ENCODE measurements at places on chromosomes 7 and 10.

DNA sequence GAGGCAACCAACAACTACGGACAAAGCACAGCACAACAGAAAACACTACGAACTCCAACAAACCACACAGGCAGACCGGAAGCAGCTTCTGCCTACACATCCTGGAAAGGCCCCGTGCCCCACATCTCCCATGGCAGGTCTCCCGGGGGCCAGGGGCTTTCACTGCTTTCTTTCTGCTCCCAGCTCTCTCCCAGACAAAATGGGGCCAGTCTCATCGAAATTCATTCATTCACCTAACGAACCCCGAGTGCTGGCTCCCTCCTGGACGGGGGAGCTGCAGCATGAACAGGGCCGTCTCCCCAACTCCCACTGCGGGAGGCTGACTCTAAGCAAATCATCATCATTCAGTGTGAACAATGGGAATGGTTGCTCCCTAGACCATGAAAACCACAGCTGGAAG, 47.6 kb upstream of the NANOS1 start:
- DNase-seq, result no peak

DNA sequence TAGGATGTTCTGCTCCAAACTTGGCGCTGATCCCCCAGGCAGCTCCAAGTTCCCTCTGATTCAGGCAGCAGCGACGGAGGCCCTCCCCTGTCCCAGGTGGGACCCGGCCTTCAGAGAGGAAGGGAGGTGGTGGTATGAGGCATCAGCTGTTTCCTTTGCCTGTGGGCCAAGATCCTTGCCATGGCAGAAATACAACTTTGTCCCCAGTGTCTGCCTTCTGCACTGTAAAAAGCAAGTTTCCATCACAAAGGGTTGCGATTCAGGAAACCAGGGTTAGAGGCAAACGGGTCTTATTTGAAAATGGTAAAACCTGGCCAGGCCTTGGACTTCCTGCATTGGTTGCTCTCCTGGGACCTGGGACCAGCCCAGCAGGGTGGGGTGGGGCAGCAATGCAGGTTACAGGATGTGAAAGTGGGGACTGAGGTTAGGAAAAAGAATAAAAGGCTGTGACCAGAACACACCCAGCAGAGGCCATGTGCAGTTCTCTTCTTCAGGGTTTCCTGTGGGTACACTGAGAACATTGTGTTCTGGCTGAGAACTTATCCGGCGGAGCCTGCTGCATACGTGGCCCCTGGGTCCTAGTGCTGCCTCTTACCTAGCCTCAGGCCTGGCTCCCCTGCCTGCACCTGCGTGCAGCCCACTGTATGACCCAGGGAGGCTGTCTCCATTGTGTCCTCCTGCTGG, 25.1 kb upstream of the DDIT4 start:
- peak; percentile 87 for DNase-seq

GRCh38 chr7:26735976-26736600, 128.3 kb downstream of the SKAP2 start:
- no peak for DNase-seq

- DNase-seq, result no peak
These were observed 17.6 kb downstream of the PTN start for GRCh38 chr7:137325927-137326326.

GRCh38 chr7:25565949-25566348, 337.7 kb upstream of the NPVF start:
- no peak for DNase-seq

DNA sequence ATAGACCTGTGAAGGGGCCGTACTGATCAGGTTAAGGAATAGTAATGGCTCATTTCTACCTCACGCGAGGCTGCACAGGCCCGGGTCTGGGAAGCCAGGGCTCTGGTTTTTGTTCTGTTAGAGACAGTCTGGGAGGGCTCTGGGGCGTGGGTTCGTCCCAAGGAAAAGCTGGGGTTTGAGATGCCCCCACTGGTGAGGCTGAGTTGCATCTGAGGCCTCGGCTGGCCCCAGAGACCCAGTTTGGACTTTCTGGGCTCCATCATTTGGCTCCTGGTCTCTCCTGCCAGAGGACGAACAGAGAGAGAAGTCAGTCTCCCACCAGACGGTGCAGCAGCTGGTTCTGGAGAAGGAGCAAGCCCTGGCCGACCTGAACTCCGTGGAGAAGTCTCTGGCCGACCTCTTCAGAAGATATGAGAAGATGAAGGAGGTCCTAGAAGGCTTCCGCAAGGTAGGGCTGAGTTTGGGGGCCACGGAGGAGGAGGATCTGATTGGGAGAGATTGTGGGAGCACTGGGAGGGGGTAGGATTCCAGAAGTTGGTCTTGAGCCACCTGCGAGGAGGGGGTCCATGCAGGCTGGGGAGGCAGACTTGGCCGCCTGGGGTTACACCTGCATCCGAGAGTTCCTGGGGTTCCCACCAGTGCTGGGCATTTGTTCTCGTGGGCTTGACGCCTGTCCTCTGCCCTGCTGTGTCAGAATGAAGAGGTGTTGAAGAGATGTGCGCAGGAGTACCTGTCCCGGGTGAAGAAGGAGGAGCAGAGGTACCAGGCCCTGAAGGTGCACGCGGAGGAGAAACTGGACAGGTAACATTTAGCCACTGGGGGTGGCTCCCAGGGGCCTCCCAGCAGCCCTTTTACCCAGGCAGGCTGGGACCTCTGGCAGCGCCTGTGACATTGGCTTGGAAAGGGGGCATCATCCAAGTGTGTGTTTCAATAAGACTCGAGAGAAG, 22.5 kb upstream of the BTBD16 start:
- no peak for DNase-seq

DNA sequence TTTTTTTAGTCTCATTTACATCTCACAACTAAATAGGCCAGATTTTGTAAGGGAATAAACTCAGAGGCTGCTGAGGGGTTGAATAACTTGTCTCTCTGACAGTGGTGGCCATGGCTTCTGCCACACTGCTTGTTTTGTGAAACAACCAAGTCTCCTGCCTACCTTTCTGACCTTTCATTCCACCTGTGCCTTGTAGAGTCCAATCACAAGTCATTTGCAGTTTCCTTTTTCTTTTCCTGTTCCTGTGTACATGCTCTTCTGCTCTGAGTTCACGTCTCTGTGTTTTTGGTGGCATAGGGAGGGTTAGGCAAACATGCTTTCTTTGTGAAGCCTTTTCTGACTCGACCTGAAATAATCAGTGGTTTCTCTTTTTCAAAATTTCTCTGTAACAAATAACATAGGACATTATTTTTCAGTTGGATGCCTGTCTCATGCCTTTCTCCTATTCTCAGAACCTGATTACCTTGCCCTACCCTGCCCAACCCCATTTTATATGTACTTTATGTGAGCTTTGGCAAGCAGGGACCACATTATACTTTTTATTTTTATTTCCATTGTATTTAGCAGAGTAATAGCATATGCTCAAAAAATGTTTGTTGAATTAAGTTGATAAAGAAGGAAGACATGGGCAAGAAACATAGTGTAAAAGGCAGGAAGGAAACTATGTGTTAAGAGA, 81.7 kb downstream of the HDAC9 start:
- DNase-seq, result no peak

GRCh38 chr10:36721871-36722270, 403.5 kb upstream of the ANKRD30A start:
- no peak for DNase-seq

DNA sequence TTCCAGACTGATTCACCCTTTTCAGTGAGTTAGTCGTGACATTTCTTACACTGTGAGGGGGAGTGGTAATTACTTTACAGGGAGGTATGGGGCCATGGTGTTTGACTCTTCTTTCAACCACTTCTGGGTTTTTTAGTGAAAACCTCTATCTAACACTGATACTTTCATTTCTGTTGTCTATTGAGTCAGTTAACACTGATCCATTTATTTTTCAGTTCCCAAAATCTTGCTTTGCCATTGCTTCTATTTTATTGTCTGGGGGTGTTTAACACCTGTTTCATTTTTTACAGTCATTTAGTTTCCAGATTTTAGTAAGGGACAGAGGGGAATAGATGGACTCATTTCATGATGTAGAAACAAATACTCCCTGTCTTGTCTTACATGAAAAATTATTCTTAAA, 61.5 kb downstream of the HELLS start:
- no peak for DNase-seq

DNA sequence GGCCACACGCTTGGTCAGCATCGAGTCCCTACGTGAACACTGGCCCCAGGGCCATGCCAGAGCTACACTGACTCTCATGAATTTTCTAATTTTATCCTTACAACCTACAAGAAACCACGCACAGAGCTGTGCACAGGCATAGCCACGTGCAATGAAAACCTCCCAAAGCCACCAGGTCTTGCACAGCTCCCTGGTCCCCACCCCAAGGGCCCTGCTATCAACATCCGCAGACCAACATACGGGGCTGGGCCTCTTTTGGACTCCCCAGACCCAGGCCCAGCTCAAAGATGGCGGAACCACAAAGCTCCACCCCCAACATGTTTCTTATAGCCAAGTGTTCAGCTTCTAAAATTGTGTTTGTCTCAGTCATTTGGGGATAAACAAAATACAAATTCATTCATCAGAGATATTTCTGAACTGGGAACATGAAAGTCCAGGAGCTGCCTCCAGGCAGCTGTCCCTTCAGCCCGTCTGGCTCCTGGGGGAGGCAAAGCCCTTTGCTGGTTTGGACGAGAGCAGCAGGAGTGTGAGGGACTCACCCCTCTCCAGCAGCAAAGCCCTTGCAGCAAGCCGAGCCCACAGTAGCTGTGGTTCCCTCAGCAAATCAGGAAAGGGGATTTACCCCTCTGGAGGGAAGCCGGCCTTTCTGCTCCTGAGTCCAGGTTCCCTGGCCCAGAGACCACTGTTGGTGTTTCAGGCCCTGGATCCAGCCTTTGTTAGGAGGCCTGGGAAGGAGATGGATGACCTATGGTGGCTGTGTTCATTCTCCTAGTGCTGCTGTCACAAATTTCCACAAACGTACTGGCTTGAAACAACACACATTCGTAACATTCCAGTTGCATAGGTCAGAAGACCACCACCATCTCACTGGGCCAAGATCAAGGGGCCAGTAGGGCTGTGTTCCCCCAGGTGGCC, 75.1 kb downstream of the OAT start:
- DNase-seq, result no peak

DNA sequence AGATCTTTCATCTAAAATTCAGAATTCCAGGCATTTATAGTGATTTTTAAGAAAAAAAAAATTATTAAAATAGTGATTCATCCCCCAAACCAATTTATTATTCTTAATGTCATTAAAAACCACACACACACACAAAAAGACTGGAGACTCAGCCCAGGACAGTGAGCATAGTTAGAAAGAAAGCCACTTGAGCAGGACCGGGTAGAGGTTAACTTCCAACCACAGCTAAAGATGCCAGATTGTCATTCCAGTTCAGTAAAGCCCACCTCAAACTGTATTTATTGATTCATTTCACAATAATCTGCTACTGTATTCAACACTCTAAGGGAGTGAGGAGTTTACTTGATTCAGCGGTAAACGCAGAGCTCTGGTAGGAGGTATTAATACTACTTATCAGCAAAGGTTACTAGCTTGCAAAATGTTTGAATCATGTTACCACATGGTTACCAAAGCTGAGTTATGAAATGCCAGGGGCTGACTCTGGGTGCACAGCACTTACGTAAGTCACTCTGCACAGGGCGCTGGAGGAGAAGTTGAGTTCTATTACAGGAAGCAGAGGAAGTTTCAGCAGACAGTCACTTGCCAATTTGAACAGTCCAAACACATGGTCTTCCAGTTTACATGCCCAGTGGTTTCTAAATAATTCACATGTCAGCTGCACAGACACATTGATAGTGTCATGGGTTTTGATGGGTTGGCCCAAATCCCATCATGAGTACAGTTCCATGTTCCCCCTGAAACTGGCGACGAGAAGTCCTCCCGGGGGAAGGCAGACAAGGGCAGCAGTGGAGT, 64.6 kb downstream of the KLF6 start:
- DNase-seq, result no peak

DNA sequence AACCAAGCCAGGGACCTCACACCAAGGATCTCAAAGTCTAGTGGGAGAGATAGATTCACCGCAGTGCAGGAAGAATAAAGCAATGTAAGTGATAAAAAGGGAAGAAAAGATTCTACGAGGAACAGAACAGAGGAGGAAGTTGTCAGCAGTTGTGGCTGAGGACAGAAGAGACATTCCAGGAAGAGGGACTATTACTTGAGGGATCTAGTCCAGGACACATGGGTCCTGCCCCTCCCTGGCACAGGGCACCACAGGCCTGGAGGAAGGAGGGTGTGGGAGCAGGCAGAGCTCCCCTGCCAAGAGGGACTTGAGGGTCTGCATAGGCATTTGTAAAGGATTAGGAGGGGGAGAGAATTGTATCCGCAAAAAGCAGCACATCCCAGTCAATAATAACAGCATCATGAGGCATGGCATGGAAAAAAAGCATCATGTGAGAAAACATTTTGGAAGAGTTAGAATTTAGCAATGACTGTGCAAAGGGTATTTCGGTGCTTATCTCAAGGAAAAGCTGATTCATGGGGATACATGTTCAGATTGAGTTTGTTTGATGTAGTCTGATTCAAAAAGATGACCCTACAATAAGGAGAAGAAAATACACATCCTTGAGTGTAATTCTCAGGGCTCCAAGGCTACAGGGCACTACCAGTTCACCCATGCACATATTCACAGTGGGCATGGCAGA, 12.7 kb downstream of the C10orf71 start:
- no peak for DNase-seq

- DNase-seq, result no peak
These were observed 137.6 kb downstream of the NRP1 start for GRCh38 chr10:33196710-33197491.

GRCh38 chr10:44206127-44206818, 178.6 kb downstream of the CXCL12 start:
- DNase-seq, result no peak

DNA sequence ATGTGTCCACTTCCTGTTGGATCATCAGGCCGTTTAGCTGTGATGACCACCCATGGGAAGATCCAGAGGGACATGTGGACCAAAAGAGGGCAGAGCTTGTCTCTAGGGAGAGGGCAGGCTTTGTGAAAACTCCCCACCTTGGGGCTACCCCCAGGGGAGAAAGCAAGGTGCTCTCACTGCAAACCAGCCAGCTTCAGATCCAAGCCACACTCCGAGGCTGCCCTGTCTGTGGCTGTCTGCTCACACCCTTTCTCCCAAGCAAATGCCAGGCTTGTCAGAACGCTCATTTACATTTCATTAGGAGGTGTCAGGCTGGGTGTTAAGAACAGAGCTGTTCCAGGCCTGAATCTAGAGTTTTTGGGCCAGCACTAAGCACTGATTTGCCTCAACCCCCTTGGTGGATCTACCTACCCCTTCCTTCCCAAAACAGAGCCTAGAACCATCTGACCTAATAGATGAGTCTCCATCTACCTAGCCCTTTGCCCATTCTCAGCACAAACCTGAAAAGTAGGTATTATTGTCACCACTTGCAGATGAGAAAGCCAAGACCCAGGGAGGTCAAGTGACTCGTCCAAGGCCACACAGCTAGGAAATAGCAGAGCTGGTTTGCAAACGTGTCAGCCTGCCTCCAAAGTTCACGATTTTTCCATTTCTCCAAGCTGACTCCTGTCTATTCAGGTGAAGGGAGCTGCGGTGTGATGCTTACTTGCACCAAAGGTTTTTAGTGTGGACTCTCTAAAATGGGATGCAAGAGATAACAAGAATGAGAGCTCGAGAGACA, 130.9 kb downstream of the EMX2 start:
- DNase-seq, result no peak

Data from RWPE2 (cell line).